Hematopoietic multipotent progenitor cell treated with erythropoietin and hydrocortisone succinate and interleukin-3 and kit ligand, for 15 days (in vitro differentiated cells): ENCODE measurements at places on chromosomes 6 and 20.

DNA sequence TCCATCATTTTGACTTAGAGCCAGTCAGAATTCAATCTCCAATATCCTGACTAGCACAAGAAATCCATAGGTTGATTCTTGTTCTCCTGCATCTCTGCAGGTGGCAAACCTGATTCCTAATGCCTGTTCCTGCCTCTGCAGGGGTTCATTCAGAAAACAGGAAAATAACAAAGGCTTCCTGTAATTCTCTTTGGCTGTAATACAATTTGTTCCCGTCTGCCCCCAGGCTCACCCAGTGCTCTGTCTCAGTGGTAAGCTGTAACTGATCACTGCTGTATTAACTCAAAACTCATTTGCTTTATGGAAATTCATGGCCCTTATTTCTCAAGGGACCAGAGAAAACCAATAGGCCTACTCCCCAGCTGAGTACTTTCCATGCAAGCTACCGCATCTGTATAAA is 88.6 kb downstream of the OPRM1 start:
- DNase-seq, result no peak

- no peak for DNase-seq
Measured at GRCh38 chr6:105164418-105164817, 15.4 kb downstream of the POPDC3 start.

GRCh38 chr6:157203312-157203744 is 120.0 kb downstream of the TMEM242 start:
- no peak for DNase-seq

GRCh38 chr6:111642463-111643158 is 36.9 kb upstream of the TRAF3IP2 start:
- DNase-seq, result peak; percentile 49

DNA sequence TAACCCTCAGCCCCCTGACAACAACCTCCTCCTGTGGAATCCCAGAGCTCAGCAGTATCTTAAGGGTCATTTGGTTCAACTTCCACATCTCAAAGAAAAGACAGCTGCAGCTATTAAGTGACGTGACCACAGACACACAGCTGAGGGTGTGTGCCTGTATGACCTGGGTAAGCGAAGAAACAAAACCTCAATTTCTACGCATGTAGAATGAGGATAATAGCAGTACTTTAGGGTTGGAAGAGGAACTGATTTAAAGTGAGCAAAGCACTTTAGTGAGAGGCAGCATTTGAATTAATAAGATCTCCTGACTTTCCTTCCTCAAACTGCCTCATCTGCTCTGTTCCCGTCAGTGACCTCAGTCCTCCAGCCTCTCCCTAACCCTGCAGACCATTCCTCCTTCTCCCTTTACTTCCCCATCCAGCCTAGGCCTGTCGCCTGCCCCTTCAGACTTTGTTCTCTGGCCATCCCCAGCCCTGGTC is 6.8 kb upstream of the ARMC2 start:
- no peak for DNase-seq

DNA sequence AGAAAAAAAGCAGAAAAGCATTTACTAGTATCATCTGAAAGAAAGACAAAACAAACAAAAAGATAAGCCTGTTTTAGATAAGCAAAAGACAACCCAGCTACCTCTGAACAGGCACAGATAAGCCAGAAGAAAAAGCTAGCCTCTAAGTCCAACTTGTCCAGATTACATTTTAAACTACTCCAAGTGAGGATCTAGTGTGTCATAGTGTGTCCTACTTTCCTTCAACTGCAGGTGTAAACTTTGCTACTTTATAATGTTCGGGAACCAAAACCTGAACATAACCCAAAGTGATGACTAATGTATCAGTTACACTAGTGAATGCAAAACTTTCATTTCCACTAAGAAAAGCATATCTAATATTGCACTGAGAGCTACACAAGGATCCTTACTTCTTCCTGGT is 19.5 kb downstream of the ADNP start:
- DNase-seq, result no peak

- DNase-seq, result no peak
Measured at GRCh38 chr6:150651808-150652470, 52.3 kb downstream of the PLEKHG1 start.

- DNase-seq, result no peak
Measured at GRCh38 chr6:37742401-37742760, 44.7 kb upstream of the MDGA1 start.

DNA sequence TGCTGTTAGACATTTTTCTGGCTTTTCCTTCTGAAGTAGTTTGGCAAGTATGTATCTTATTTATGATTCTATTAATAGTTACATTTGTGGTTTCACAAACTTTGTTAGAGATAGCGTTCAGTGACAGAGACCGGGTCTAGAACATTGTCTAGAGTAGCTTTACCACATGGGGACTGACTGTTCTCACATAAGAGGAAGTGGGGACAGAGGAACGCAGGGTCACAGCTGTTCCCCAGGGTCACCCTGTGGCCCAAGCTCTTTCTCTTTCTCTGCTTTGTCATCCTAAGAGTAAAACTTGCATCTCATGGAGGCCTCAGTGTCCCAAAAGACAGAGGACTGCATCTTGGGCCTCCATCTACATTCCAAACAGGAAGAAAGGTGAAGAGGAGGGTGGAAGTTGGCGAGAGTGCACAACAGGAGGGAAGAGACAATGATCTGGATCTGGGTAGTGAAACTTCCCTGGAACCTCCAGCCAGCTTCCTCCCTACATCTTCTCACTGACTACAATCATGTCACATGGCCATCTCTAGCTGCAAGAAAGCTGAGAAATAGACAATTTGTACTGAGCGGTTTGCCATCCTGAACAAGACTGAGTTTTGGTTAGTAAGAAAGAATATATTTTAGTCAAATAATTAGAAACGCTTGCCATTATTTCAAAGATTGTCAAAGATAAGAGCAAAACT is 645.8 kb upstream of the ARID1B start:
- no peak for DNase-seq

DNA sequence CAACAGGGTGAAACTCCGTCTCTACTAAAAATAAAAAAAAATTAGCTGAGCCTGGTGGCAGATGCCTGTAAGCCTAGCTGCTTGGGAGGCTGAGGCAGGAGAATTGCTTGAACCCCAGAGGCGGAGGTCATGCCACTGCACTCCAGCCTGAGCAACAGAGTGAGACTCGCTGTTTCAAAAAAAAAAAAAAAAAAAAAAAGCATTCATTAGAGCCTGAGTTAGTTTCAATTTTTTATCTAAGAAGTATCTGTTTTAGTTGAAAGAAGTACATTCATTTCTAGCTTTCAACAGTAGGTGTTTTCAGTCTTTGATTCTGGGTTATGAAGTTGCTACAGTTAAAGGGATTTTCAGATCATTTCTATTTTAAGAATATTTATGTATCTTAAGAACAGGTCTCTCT is 42.2 kb downstream of the ZNF292 start:
- DNase-seq, result no peak

DNA sequence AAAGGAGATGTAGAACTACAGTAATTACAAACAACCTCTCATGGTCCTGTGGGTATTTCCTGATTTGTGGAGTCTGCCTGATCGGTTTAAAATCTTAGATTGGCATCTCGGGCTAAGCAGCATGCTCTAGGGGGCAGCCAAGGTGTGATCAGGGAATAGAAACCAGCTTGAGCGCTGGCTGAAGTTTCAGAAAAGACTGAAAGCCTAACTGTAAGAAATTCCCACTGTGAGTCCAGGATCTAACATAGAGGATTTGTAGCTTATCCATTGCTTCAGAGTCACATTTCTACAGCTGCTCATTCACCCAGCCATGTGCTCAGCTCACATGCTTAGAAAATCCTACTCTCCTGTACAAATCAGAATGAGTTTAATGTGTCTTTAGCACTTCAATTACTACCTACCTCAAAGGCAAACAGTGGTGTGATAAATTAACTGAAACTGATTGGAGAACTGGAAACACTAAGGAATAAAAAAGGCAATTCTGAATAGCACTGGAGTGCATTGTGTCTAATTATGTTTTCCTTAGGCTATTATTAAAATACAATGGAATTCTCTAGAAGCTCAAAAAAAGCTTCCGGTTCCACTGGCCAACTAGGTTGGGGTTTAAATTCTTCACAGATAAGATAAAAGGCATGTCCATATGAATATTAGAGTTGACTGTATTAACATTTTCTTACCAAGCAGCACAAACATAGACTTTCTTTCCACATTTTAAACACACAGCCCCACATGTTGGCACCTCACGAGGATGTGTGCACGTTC is 73.8 kb upstream of the MPC1 start:
- no peak for DNase-seq

GRCh38 chr20:31579245-31579644 is 25.8 kb upstream of the ID1 start:
- peak; percentile 1 for DNase-seq

DNA sequence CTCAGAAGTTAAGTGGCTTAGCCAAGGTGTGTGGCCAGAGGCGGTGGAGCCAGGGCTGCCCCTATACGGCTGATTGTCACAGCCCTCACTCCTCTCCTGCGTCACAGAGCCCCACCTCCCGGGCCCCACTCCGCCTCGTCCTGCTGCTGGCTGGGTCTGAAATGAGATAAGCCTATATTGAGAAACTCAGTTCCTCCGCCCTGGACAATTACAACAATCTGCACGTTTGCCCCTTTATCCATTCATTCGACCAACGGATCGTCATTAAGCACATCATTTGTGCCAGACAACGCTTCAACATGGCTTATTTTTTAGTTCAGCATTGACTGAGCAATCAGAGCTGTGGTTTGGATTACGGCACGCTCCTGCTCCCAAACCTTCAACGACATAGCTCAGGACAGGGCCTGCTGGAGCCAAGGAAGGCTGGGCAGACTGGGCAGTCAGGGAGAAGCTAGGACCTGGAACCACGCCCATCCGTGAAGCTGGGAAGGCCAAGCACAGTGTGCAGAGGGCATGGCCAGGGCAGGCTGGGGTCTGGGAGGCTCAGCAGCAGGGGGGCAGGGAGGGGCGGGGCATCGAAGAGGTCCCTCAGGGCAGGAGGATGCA is 16.6 kb upstream of the EZR start:
- DNase-seq, result peak; percentile 77

DNA sequence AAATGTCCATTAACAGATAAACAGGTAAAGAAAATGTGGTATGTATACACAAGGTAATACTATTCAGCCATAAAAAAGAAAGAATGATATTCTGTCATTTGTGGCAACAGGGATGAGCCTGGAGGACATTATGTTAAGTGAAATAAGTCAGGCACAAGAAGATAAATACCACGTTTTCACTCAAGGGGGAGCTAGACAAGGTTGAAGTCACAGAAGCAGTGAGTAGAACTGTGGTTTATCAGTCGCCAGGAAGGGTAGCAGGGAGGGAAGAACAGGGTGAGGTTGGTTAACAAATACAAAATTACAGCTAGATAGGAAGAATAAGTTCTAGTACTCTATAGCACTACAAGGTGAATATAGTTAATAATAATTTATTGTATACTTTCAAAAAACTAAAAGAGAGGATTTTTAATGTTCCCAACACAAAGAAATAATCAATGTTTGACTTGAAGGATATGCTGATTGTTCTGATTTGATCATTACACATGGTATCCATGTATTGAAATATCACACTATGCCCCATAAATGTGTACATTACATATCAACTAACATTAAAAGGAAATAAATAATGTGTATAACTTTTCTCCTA is 21.1 kb downstream of the RTN4IP1 start:
- DNase-seq, result peak; percentile 62

GRCh38 chr6:158825951-158826306 is 6.8 kb upstream of the EZR start:
- DNase-seq, result no peak

DNA sequence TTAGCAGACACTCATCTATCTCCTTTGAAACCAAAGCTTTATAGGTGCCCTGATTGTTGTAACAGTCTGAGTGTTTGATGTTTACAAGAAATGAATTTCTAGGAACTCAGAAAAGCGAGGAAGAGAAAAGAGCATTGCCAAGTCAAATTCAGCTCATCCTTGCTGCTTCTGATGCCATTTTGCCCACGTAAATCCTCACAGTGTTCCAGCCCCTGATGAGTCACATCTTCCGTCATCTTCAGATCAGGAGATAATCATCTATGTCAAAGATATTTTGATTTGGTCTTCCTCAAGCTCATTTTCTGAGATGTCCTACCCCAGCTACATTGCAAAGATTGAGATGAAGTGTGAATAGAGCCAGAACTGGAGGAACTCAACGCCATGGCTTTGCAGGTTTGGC is 426.2 kb downstream of the BMP2 start:
- no peak for DNase-seq

GRCh38 chr6:114240796-114241195 is 102.0 kb downstream of the HS3ST5 start:
- DNase-seq, result no peak

DNA sequence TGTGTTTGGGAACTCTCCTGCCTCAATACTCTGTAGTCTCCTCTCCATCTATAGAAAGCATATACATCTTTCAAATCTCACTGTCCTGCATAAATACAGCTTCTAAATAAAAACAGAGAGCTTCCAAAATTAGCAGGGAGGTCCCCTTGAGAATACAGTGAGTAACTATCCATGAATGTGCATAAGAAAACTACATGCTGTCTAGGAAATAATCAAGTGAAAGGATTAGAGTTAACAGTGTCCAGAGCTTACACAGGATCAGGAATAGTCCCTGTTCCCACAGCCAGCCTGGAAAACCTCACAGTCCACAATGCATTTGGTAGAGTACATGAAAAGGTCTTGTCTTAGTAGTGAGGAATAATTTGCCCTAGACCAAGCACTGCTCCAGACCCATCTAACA is 123.0 kb upstream of the POU3F2 start:
- DNase-seq, result no peak

GRCh38 chr6:49401063-49401462 is 62.0 kb downstream of the MMUT start:
- DNase-seq, result no peak

DNA sequence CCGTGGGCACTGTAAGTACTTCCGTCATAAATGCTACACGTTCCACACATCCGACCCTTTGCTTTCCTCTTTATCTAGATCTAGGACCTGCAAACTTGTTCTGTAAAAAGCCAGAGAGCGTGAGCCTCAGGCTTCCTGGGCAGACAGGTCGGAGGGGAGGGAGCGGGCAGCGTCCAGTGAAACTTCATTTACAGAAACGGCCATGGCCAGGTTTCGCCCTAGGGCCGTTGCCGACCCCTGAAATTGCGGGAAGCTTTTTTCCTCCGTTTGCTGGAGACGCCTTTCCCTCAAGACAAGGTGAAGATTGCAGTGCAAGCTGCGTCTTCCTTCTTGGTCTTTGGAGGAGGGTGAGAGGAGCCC is 155.4 kb downstream of the DLL1 start:
- no peak for DNase-seq

GRCh38 chr6:125957391-125957693 is 772 bp downstream of the HINT3 start:
- DNase-seq, result no peak

DNA sequence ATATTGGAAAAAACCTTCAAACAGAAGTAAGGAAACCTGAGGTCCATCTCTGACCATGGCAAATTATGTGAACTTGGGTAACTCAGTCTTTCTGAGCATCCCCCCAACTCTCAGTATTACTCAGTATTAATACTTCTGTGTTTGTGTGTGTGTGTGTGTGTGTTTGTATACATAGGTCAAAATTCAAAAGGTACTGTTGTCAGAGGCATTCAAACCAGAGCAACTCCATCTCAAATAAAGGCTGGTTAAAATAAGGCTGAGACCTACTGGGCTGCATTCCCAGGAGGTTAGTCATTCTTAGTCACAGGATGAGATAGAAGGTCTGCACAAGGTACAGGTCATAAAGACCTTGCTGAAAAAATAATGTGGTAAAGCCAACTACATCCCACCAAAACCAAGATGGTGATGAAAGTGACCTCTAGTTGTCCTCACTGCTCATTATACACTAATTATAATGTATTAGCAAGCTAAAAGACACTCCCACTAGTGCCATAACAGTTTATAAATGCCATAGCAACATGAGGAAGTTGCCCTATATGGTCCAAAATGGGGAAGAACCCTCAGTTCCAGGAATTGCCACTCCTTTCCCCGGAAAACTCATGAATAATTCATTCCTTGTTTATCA is 33.3 kb upstream of the SLC22A16 start:
- DNase-seq, result no peak

GRCh38 chr6:12001706-12002435 is 10.2 kb upstream of the HIVEP1 start:
- DNase-seq, result no peak
